NCI-H1092 (cell line): ENCODE measurements at places on chromosomes 16 and 17.

DNA sequence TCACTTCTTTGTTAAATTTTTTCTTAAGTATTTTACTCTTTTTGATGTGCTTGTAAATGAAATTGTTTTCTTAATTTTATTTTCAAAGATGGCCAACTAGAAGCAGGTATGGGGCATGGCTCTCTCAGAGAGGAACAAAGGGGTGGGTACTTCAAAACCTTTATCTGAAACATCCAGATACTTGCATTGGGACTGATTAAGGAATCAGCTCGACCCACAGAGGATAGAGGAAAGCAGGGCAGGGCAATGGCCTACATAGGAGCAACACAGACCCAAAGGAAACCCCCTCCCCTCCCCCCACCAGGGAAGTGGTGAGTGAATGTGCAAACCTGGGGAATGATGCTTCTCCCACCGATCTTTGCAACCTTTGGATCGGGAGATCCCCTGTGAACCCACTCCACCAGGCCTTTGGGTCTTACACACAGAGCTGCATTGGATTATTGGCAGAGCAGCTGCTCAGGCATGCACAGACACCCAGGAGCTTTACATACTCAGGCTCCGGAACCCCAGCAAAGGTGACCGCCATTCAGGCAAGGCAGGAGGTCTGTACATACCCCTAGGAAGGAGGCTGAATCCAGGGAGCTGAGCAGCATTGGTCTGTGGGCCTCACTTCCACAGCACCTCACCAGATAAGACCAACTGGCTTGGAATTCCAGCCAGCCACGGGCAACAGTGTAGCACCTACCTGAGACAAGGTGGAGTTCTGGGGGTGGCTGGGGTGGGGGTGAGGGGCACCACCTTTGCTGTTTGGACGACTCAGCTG, 3.0 kb upstream of the CCR7 start:
- DNase-seq = no peak

GRCh38 chr17:65850486-65850885, 289.0 kb upstream of the AXIN2 start:
- DNase-seq = no peak

DNA sequence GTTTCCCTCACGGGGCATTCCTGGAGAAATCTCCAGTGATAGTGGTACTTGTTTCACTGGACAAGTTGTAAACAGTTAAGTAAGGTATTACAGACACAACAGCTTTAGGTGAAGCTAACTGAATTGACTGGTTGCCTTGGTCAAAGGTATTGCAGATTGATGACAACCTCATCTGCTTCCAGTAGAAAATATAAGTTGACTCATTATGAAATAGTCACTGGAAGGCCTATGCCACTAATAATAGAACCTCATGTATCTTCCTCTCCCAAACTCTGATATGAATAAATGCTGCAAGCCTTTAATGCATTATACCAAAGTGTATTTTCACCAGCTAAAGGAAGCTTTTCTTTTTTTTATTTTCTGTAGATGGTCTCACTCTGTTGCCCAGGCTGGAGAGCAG, 44.8 kb downstream of the GLG1 start:
- DNase-seq = no peak

DNA sequence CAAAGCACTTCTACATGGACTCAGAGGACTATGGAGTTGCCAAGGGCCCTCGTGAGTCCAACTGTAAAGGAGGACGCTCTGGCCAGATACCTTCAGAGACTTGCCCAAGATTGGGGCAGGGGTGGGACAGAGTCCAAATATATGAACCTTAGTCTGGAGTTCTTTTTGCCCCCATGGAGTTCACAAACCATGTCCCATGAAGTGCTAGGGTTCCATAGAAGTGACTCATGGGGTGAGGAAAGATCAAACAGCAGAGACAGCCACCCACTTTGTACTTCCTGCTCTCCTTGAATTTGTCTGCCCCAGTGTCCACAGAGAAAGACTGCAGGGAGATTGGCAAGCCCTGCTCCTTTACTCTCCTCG, 29.0 kb downstream of the SRL start:
- DNase-seq = no peak

GRCh38 chr16:74563828-74564263, 43.1 kb downstream of the GLG1 start:
- no peak for DNase-seq

DNA sequence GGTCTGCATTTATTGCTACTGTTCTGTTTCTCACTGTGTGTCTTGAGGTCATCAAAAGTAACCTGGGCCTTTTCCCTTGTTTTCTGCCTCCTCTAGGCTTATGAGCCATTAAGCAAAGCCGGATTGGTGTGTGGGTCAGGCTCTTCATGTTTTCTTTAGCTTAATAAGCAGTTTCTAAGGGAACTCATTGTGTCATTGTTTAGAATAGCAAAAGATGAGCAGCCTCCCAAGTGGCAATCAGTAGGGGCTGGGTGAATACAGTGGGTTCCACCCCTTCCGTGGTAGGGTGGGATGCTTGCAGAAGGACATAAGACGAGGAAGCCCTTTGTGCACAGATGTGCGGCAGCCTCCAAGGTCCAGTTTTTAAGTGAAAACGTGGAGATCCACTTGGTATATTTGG, 34.5 kb downstream of the ABCC1 start:
- DNase-seq = no peak

- DNase-seq = no peak
Measured at GRCh38 chr17:48060249-48060648, 12.1 kb downstream of the NFE2L1 start.

DNA sequence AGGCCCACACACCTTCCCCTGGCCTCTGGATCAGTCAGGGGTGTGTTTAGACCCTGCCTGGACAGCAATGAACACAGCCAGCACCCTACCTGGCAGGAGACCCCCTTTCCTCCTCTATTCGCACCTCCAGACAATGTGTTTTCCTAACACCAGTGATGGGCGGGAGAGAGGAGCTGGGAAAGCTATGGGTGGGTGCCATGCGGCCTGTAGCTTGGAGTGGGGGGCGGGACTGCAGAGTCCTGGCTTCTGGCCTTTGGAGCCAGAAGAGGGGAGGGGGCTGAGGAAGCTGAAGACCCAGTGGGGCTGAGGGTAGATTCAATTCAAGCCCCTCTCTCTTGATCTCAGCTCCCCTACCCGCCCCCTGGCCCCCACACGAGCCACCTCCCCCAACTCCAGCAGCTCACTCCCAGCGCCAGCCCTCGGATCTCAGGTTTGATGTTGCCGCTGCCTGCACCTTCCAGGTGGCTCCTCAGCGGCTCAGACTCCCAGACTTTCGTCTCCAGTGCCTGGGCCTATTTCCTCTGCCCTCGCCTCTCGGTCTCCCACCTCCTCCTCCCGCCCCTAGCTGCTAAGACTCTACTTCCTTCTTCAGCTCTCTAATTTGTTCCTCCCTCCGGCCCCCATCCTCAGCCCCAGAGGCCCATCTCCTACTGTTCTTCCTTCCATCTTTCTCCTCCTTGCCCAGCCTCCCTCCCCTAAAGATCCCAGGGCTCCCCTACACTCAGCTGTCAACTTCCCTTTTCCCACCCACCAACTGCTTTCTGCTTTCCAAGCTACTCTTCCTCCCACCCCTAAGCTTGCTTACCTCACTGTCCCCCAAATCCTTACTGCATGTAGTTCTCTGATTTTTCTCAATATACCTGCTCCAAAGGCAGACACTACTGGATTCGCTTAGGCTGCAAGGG, 6.8 kb upstream of the SP6 start:
- DNase-seq = no peak

DNA sequence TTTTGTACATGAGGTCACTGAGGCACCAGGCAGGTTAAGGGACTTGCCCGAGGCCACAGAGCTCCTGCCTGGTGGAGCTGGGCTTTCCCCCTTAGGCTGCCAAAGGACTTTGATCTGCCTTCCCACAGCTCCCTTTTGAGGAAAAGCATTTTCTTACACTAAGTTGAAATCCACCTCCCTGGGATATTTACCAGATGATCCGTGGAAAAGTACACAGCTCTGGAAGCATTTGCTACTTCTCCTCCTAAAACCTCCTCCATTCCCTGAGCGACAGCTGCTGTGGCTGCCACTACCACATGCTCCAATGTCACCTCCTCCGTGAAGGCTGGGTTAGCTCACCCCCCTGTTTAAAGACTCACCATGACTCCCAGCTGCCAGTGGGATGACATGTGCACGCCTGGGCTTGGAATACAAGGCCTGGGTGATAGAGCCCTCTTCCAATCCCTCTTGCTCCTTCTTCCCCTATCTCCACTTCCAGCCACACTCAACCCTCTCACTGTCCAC, 1.2 kb upstream of the MPRIP start:
- no peak for DNase-seq

DNA sequence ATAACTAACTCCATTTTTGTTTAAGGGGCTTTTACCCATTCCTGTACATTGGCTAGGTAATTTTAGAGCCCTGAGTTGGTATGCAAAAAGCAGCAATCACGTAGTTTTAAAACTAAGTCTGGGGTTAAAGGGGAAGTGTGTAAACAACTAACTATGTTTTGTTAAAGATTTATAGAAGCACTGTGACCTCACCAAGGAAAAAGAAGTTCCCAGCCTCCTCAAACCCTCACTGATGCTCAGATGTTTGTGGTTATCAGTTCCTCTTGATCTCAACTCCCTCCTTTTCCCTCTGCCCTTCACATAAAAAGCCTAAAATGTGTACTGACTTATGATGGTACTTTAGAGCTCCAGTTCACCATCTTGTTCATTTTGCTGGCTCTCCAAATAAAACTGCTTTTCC, 119.9 kb upstream of the IRX6 start:
- no peak for DNase-seq

DNA sequence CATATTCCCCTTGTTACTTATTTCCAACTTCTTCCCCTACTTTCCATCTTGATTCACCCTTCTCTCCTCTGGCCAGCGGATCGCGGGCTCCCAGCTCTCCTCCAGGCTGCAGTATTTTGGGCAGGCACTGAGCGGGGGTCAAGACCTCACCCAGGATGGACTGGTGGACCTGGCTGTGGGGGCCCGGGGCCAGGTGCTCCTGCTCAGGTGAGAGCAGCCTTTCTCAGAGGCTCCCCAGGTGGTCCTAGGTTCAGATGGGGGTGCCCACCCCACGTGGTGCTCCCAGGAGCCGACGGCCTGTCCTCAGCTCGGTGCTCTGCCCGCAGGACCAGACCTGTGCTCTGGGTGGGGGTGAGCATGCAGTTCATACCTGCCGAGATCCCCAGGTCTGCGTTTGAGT, 16.0 kb downstream of the ITGAX start:
- DNase-seq = no peak
